ENCODE measurements at places on chromosomes 1 and 21.

DNA sequence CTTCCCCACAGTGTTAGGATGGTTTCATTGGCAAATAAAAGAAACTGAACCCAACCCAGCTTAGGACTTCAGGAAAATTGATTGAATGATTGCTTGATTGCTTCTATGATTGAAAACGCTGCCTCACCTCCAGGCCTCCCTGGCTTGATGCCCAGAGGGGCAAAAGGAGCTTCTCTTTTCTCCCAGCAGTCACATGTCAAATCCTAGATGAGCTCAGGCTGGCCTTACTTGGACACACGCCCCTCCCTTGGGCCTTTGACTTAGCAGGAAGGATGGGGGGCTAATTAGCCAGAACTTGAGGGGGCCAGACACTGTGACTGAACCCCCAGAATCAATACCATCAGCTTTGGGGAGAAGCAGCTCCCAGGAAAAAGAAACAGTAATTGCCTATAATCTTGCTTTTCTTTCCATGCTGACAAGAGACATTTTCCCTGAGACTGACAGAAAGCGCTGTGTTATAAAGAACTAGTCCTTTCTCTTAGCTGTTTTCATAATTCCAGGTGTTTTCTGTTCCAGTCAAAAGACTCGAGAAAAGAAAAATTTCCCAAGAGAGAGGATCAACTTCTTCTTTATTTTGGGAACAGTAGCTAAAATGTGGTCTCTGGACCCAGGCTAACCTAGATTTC lies 50.8 kb upstream of the ATP5PO start:
- DNase-seq, result no peak

- no peak for DNase-seq
Observed at GRCh38 chr1:64956733-64957441, 9.5 kb downstream of the JAK1 start.

- no peak for DNase-seq
Observed at GRCh38 chr1:153430166-153430553, 13.8 kb downstream of the S100A7A start.

GRCh38 chr1:19460535-19461219 lies 24.7 kb downstream of the CAPZB start:
- DNase-seq, result no peak

DNA sequence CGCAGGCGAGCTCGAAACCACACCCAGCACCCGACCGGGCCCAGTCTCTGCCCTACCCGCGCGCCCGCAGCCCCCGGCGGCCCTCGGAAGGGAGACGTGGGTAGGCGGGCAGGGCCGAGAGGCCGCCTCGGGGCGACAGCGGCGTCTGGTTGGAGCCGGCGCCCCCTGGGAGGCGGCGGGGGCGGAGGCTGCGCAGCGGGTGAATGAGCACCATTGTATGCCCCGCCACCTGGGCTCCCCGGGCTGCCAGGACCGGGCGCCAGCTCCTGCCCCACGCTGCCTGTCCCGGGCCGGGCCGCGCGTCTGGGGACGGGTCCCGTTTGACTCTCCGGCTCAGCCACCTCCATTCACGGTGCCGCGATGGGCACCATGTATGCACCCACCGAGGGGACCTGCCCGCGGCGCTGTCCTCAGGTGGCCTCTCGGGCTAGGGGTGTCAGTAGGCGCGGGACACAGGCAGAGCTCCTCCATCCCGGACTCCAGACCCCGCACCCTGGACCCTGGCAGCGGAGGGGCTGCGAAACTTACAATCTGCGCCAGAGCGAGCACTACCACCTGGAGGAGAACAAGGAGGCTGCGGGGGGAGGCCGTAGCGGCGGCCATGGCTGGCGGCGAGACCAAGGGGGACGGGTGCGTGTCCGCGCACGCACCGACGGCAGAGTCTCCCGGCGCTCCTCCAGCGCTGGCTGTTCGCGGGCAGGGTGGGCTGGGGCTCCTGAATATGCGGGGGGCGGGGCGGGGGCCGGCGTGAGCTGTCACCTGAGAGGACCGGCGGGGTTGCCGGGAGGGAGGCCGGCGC lies at the start of gene COL9A2:
COL9A2 (minus strand) TSS at position 692 of the 799 bp plus-strand sequence; CDS start at position 603, 89 bp downstream.
- DNase-seq, result peak; percentile 58

Measured in muscle of back (tissue), 13 donors.